ENCODE measurements at places on chromosomes 3 and 15.

GRCh38 chr3:56769116-56769707 lies 32.5 kb downstream of the ARHGEF3 start:
- no peak for DNase-seq

GRCh38 chr15:48084759-48085590 lies 35.8 kb upstream of the SLC24A5 start:
- peak; percentile 17 for DNase-seq

DNA sequence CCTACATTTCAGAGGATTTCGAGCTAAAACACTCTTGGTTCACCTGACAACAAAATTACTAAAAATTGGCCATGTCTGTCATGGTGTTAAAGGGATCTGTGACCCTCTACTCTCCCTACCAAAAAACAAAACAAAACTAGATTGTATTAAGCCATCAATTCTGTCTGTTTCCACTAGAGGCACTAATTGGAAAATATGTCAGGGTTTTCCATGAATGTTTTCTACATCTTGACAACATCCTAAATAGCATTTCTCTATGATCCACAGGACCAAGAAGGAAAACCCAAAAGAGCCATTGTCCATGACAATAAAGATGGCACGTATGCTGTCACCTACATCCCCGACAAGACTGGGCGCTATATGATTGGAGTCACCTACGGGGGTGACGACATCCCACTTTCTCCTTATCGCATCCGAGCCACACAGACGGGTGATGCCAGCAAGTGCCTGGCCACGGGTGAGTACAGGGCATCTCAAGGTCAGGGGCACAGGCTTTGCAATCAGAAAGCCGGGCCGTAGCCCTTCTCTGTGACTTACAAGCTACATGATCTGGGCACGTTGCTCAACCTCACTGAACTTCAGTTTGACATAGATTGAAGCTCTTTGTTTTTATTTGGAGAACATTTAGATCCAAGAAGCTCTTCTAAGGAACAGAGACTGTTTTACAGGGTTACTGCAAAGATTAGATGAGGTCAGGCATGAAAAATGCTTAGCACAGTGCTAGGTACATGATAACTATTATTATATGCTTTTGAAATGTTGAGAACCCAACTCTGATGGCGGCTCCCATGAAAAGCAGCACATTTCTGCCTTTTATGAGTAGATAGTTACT lies 74.8 kb downstream of the DNASE1L3 start:
- no peak for DNase-seq

DNA sequence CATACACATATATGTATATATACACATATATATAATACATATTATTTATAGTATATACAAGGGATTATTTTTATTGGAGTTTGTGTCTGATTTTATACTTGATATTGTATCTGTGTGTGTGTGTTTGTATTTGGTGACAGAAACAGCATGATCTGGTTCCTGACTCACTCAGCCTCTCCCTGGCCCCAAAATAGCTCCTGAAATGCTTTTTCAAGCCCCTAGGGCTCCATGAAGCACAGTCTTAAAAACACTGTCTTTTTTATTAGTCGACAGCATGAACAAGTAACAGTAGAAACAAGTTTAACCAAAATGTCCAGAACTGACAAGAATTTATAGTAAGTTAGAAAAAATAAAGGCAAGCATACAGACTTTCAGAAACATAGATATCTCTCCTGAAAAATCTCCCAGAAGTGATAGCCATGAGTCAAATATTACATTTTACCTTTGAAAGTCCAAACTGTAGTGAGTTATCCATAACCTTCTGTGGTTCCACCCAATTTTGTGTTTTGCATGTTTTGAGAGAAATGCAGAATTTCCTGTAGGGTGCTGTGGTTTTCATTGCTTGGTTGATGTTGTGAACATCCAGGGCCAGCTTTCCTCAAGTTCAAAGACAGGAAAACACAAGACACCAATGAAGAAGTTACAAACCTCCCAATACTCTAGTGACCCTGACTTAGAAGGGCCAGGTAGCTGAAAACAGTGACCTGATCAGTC lies 98.5 kb upstream of the CCDC80 start:
- DNase-seq = no peak

DNA sequence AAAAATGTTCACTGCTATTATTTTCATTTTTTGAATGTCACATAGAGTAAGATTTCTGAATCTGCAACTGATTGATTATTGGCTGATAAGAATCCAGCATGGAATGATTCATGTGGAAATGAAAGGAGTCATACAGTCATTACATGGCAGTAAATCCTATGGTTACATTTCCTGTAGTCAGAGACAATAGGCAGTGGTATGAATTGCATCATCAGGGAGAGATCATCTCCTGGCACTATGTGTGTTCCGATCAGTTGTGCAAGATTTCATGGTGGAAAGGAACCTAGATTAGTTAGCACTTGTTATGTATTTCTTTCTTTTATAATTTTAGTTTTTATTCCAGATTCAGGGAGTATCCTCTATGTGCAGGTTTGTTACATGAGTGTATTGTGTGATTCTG lies 38.8 kb downstream of the SLC12A1 start:
- no peak for DNase-seq

DNA sequence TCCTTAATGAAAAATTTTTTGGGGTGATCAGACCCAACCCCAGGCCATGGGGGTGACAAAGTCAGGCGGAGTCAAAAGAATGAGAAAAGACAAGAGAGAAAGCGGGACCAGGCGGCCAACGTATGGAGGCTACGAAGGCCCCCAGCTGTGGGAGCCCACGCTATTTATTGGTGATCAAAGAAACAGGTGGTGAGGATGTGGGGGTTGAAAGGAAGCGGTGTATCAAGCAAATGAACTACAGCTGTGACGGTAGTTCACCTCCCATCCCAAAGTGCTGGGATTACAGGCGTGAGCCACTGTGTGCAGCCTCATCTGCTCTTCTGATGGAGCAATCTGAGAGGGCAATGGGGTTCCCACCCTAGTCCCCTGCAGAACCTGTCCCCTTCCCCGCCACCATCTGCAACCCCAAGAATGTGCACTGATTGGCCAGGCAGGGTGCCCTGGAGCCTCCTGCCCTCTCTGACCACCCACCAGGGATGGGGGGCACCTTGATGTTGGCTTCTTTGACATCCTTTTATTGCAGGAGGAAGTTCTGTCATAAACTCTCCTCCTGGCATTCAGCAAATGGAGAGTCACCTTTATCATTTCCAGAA lies 1.1 kb upstream of the CHRNA3 start:
- no peak for DNase-seq

DNA sequence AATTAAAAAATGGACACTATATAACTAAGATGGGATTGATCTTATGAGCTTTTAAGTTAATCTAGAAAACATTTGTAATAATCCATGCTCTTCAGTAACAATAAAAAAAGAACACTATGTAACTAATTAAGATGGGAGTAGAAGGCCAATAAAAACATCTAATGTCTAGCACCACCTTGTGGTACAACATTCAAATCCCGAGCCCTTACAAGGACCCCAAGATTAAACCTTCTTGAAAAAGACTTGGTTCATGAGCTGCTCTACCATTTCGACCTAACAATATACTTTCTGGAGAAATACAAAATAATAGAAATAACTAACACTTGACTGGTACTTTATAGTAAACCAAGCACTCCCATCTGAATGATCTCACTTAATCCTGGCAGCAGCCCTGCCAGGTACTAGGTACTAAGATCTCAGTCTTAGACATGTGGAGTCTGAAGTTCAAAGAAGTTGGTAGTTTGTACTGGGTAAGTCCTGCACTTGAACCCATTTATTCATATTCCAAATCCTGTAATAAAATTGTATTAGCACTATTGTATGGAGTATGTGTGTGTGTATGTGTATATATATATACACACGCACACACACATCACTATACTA lies 21.8 kb downstream of the METTL6 start:
- DNase-seq = no peak

- no peak for DNase-seq
Measured at GRCh38 chr15:35691891-35692867, 146.2 kb upstream of the DPH6 start.

GRCh38 chr3:125014570-125015179 lies 41.1 kb downstream of the HEG1 start:
- no peak for DNase-seq

- DNase-seq = no peak
Measured at GRCh38 chr3:154819491-154819890, 260.6 kb upstream of the MME start.

DNA sequence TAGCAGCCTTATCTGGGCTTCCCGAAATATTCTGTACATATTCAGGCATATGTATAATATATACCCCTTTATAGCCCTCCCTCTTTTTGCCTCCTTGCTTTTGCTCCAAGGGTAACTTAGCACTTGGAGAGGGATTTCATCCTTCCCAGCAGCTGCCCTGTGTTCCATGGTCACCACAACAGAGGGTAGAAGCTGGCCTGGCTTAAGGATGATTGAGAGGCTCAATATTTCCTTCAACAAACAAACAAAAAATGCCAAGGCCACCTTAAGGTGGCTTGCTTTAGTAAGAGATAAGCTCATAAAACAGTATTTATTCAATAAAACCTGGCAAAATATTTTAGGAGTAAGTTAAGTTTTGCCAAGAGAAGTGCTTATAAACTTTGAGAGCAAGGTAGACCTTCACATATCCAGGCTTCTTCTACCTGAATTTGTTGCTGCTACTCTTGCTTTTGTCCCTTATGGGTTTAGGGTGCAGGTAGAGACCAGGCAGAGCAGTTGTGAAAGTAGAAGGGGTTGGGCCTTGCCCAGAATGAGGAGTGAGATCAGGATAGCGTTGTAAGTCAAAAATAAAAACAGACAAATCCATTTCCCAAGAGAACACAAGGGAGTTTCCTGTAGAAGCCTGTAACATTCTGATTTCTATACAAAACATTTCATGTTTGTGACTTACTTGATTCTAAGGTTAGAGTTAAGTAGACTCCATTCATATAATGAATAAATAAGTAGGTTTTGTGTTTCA lies 52.7 kb upstream of the ATOSA start:
- DNase-seq = no peak

- no peak for DNase-seq
Measured at GRCh38 chr3:135756106-135756668, 209.3 kb upstream of the PPP2R3A start.

DNA sequence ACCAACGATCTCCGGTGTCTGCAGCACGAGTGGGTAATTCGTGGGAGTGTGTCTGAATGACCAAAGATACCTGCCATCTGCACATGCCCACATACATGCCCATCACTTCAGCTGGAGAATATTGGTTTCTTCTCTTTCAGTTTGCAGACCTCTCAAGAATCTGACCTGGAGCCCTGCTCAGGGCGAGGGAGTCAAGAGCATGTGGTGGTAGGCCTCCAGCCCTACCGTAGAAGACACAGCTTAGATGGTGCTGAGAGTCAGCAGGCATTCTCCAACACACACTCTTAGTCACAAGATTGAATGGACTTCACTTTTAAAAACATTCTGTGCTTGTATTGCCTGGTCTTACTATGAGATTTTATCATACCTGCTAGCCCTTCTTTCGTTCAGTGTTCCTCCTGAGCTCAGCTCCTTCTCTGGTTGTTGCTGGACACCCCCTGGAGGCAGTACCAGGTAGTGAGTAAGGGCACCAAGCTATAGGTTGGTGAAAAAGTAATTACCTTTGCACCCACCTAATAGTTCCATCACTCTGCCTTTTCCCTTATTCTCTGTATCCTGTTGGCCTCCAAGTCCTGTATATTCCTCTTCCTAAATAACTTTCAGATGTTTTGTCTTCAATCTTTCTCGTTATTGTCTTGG lies 252.0 kb downstream of the CACNA2D3 start:
- peak; percentile 25 for DNase-seq

DNA sequence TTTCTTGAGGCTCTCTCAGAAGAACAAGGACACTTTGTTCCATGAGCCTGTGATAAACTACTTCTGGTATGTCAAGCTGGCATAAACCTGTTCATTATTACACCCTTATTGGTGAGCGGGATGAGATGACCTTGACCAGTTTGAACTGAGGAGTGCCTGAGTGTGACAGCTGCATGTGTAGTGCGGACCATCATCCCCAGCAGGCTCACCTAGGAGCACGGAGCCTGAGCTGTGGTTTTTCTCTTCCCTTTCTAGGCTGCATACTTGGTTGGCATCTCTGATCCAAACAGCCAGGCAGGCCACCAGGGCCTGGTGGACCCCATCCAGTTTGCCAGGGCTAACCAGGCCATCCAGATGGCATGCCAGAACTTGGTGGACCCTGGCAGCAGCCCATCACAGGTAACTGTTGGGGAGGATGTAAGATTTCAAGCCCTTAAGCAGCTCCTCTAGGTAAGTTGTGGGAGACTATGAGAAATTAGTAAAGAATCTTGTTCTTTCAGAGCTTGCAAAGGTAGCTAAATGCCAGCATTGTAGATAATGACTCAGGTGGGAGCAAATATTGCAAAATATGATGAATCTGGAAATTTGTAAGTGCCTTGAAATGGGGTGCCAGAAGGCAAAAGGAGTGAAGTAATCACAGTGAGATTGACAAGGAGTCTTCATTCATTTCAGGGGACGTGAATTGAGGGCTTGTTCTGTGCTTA lies 288.9 kb upstream of the TPM1 start:
- DNase-seq = no peak

GRCh38 chr15:59792359-59792758 lies 103.2 kb upstream of the BNIP2 start:
- DNase-seq = no peak

GRCh38 chr3:169256796-169257522 lies 406.6 kb downstream of the MECOM start:
- DNase-seq = no peak

DNA sequence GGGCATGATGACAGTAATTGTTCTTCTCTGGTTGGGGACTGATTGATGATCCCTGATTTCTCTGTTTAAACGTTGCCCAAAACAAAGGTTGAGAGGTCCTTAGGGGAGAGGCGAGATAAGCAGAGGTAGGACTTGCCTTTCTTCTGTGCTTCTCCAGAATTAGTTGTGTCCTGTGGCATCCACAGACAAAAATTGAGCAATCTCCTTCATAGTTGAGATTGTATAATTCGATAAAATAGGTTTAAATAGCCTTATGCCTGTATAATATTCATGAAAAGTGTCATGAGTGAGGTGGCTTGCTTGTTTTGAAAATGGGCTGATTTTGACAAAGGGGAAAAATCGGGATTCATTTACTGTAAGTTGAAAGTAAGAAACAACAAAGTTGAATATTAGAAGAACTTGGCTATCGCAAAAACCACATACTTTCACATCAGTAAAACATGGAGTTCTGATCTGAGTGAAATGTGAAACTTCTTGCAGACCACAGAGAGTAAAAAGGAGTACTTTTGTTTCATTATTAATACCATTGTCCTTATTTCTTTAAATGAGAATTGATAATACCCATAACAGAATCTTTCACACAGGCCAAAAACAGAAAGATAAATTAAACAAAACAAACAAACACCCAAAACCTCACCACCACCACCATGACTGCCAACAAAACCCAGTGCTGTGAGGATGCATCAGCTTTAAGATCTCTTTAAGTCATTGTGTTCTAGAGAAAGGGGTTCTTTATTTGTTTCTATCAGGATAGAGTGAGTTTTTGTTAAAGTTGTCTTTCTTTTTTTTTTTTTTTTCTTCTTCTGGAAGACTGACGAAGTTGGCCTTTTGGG lies 155.7 kb downstream of the LPP start:
- DNase-seq = no peak
